ENCODE measurements at places on chromosomes 2 and 18.

DNA sequence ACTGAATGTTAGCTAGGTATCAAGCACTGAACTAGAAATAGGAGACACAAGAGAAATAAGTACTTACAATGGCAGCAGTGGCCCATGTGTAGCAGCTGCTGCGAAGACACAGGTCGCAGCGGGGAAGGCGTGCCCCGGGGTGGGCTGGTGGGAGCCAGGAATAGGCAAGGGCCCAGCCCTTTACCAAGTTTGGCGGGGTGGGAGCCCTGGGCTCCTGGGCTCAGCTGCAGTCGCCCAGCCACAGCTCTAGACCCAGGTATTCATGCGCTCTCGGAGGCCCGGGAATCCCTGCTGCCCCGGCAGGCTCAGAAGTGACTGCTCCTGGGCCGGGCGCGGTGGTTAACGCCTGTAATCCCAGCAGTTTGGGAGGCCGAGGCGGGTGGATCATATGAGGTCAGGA lies 1287.3 kb downstream of the CNTNAP5 start:
- no peak for DNase-seq

DNA sequence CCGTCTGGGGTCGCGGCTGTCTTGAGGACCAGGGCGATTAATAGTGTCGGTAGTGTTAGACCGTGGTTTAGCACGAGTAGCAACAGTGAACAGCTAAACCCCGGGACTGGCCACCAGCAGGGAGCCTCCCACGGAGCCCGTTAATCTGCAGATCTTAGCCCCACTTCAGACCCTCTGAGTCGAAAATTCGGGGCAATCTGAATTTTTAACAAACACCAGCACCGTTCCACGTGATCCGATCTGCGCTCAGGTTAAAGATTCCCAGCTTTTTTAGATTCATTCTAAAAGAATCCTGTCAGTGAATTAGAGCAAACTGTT lies 479 bp upstream of the ATP5F1A start:
- DNase-seq = no peak

GRCh38 chr18:10059610-10060468 lies 146.0 kb downstream of the VAPA start:
- no peak for DNase-seq

DNA sequence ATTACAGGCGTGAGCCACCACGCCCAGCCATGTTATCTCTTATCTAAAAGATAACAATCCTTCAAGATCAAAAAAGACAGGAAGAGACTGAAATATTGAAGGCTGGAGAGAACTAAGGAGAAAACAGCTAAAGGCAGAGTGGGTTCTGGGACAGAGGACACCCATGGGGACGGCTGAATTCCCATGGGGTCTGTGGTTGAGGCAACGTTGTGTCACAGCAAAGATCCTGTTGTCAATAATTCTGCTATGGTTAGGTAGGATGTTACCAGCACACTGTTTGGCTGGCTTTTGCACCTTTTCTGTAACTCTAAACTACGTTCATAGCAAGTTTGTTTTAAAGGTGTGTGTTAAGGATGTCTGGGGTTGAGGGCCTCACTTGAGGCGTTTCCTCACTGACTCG lies 137.7 kb upstream of the APCDD1 start:
- no peak for DNase-seq

DNA sequence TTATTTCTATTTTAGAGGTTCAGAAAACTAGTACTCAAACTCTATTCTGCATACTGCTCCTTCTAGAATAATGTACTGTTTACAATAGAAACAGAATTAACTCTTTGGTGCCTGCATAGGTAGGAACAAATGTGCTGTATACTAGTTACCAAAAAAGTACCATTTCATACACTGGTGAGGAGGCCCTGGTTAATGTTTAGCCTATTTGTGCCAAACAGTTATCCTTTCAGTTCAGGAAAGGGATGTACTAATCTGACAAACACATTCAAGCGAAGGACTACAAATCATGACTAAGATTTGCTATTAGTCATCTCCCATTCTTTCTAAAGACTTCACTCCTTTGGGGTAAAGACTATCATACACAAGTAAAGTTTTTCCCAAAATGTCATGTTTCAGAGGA lies 47.4 kb downstream of the EXOC6B start:
- DNase-seq = no peak

- DNase-seq = no peak
Observed at GRCh38 chr2:154182008-154182407, 310.3 kb downstream of the GALNT13 start.

- DNase-seq = no peak
Observed at GRCh38 chr2:234556848-234557573, 60.1 kb upstream of the ARL4C start.

- no peak for DNase-seq
Observed at GRCh38 chr2:231680992-231681852, 27.1 kb upstream of the PTMA start.

- DNase-seq = no peak
Observed at GRCh38 chr2:161206471-161207032, 46.3 kb downstream of the TANK start.

GRCh38 chr2:8586457-8587051 lies 95.3 kb upstream of the ID2 start:
- no peak for DNase-seq

- DNase-seq = no peak
Observed at GRCh38 chr2:224958462-224958857, 83.8 kb downstream of the DOCK10 start.

DNA sequence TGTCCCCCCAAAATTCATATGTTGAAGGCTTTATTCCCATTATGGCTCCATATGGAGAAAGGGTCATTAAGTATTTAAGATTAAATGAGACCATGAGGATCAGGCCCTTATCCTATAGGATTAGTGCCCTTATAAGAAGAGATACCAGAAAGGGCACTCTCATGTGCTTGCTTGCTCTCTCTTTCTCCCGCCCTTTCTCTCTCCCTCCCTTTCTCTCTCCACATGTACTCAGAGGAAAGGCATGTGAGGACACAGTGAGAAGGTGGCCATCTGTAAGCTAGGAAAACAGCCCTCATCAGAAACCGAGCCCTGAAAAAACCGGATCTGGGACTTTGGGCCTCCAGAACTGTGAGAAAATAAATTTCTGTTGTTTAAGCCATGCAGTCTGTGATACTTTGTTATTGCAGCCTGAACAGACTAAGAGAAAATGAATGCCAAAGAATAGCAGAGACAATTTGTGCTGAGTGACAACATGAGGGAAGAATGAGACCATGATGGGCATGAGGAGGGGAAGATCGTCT lies 300.0 kb upstream of the SLC39A10 start:
- DNase-seq = no peak

DNA sequence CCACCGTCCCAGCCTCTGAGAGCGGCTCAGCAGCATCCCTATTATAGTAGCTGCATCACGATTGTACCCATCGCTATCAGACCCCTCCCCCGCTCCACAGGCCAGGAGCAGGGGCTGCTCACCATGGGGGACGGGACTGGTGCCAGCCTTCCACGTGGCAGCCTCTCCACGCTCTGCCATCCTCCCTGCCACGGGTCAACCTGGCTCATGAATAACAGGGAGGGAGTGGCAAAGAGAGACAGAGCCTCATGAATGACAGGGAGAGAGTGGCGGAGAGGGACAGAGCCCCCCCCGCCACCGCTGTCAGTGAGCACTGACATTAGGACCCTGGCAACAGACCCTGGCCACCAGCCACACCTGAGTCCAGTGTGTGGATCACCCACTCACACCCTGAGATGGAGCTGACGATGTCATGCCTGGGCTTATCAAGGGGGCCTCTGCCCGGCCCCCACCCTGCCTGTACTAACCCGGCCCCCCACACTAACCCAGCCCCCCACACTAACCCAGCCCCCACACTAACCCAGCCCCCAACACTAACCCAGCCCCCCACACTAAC lies 16.9 kb downstream of the CROCC2 start:
- no peak for DNase-seq

GRCh38 chr2:228181098-228182019 lies at the start of gene SPHKAP:
TSS of gene SPHKAP (minus strand) at chr2:228181687. CDS start at chr2:228181598, 89 bp downstream.
- no peak for DNase-seq
